Renal pelvis (tissue), 12 donors: ENCODE measurements at places on chromosomes 12 and 14. TPM values are rescaled to one million over a fixed set of nuclear protein-coding genes. Genes with fewer than 3 reads are reported as not detected.
A peak's percentile ranks its signal among the peaks of the same experiment; 100 is the strongest.

IL22 gene
- not detected for polyA plus RNA-seq

GRCh38 chr14:55133416-55133815 lies 4.4 kb downstream of the LGALS3 start:
- DNase-seq: no peak

DNA sequence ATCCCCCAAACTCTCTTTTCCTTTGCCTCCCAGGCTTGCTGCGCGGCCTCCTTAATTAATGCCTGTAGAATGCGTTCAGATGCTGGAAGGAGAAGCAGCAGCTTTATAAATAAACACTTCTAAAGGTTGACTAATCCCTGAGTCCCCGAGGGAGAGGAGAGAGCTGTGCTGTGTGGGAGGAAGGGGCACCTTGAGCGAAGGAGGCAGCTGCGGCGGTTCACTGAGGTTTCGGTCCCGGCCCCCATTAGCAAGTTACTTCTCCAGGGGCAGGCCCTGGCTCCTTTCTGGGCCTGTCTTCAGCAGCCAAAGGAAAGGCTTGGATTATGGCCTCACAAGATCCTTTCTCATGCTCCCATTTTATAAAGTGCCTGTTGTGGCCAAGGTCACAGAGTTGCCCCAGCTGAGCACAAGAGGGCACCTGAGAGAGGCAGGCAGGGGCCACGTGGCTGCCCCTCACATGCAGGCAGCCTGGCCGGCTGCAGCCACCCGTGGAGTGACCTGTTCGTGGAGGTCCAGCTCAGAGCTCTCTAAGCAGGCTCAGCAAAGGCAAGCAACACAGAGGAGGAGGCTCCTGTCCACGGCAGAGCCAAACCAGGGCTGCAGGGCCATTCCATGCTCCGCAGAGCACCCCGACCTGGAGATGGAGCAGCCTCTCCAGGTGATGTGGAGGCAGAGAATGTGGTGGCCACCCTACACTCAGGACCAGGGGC lies 15.0 kb upstream of the CACNA2D4 start:
- DNase-seq: no peak

RIMKLB gene
- 114 TPM for polyA plus RNA-seq

DNA sequence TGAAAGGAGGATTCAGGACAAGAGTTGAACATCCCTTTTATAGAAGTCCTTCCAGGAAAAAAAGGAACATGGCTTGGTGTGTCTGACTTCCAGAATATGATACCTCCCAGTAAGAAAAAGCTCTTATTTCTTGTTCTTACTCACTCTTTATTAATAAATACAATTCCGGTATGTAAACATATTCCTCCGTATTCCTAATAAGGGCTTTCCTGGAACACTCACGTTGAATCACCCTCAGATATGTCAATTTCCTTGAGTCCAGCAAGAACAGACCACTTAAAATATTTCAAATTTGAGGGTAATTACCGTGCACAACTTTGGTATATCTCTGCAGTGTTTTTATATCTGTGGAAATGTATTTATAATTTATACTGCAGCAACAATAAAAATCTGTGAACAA lies 385.6 kb downstream of the SYT1 start:
- DNase-seq: no peak

GRCh38 chr12:41510470-41510869 lies 322.4 kb downstream of the PDZRN4 start:
- DNase-seq: no peak

DNA sequence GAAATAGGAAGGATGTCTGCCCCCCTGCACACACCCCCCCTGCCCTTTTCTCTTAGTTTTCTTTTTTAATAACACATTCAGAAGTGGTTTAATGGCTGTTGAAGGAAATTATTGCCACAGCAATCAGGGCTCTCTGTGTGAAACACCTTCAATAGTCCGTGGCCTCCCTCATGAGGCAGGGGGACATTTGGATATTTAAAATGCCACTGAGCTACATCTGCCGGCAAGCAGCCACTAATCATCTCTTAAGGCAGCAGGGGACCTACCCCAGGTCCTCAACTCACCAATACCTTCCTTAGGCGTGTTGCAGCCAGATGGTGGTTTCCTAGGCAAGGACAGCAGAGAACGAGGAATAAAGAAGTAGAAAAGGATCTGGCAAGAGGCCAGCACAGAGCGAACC lies 283.2 kb downstream of the TTC8 start:
- DNase-seq: no peak

TCL1B gene
- polyA plus RNA-seq: 0.30 TPM

GRCh38 chr12:77087427-77087826 lies 22.1 kb upstream of the E2F7 start:
- DNase-seq: no peak

GRCh38 chr14:95527387-95528002 lies 7.4 kb upstream of the GLRX5 start:
- peak; percentile 31 for DNase-seq

GRCh38 chr14:53153702-53154112 lies 584 bp upstream of the DDHD1 start:
- DNase-seq: no peak

- no peak for DNase-seq
Observed at GRCh38 chr14:34012978-34013720, 62.3 kb upstream of the EGLN3 start.

DNA sequence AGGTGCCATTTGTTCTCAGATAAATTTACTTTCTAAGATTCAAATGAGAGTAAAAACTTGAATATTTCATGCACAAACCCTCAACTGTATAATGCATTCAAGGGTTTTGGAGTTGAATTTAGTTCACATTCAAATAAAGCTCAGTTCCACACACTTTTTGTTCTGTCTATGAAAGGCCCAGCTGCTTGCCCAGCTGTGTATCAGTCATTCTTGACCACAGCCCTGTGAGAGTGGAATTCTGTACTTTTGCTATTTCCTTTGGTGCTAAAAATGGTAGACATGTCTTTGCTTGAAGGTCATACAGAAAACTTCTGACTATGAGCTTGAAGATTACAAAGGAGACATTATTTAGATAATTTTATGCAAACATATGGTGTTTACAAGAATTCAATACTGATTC lies 110.4 kb downstream of the KCNC2 start:
- DNase-seq: no peak

GRCh38 chr14:58638231-58639197 lies 752 bp downstream of the DACT1 start:
- peak; percentile 29 for DNase-seq

- no peak for DNase-seq
Observed at GRCh38 chr14:31414190-31414833, 6.0 kb downstream of the HEATR5A start.

SNRPF gene
- polyA plus RNA-seq: 101 TPM

DNA sequence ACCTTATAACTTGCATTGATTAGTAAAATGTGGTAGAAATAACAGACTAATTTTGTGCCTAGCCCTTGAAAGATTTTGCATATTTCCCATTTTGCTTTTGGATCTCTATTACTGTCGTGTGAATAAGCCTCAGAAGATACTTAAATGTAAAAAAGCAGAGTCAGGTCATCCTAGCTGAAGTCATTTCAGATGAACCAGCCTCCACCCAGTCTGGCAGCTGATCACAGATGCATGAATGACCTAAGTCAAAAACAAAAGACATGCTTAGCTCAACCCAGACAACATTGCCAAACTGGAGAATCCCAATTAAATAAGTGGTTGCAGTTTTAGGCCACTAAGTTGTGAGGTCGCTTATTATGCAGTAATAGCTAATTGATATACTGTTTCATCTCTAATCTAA lies 349.9 kb downstream of the C12orf50 start:
- no peak for DNase-seq

DNA sequence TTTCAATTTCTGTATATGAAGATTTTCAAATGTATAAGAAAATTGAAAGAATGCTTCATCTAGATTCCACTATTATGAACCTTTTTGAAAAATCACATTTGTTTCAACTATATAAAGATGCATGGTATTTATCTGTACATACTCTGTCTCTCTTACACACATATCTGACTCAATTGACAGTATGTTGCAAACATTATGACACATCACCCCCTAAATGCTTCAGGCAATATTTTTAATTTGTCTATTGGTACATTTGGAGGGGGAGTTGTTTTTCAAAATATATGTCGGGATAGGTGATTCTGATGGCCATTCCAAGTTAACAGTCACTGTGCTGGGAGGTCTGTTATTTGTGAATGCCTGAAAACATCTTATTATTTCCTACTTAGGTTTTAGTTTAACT lies 14.4 kb downstream of the PCNX1 start:
- DNase-seq: no peak

SRRM4 gene
- not detected for polyA plus RNA-seq

GALNT9 gene
- polyA plus RNA-seq: 11.3 TPM

GRCh38 chr12:94648578-94648977 lies 1.8 kb downstream of the TMCC3 start:
- DNase-seq: no peak

GRCh38 chr12:41076114-41076513 lies 112.0 kb upstream of the PDZRN4 start:
- DNase-seq: no peak

TMEM106C gene
- 132 TPM for polyA plus RNA-seq

GRCh38 chr14:63512861-63513260 lies 30.3 kb downstream of the PPP2R5E start:
- DNase-seq: no peak

LRRC10 gene
- not detected for polyA plus RNA-seq
